Metanephros (tissue), 2 donors: ENCODE measurements at places on chromosomes 12 and 14. TPM values are rescaled to one million over a fixed set of nuclear protein-coding genes. Genes with fewer than 3 reads are reported as not detected.

C12orf50 gene
- total RNA-seq, result not detected

LMNTD1 gene
- total RNA-seq, result not detected

TMCC3 gene
- 23.3 TPM for total RNA-seq

MYF6 gene
- total RNA-seq, result 23.4 TPM

PDE3A gene
- total RNA-seq, result 46.7 TPM

PRPF39 gene
- total RNA-seq, result 77.8 TPM

KRT73 gene
- not detected for total RNA-seq

FIGNL2 gene
- 3.7 TPM for total RNA-seq

CCDC197 gene
- 0.23 TPM for total RNA-seq

TTLL5 gene
- total RNA-seq, result 24.8 TPM

SLC39A2 gene
- total RNA-seq, result 1.9 TPM

CALM1 gene
- 305 TPM for total RNA-seq

SMCO2 gene
- 0.18 TPM for total RNA-seq

RTL1 gene
- total RNA-seq, result 8.5 TPM

RPGRIP1 gene
- total RNA-seq, result 1.1 TPM

LTBR gene
- 47.1 TPM for total RNA-seq

FITM1 gene
- total RNA-seq, result 39.1 TPM

NTF3 gene
- 5.7 TPM for total RNA-seq

NR1H4 gene
- 11.8 TPM for total RNA-seq

POTEM gene
- total RNA-seq, result not detected

IL26 gene
- total RNA-seq, result not detected

KRT75 gene
- total RNA-seq, result not detected
